Naive B cell (primary cell): ENCODE measurements at places on chromosomes 3 and 15. TPM values are rescaled to one million over a fixed set of nuclear protein-coding genes. Genes with fewer than 3 reads are reported as not detected.

GRCh38 chr3:129855170-129855831, 38.2 kb downstream of the TMCC1 start:
- H3K4me3 ChIP-seq: no peak overlapping the region
- peaks cover 13% of the 10 kb centered on the region for H3K4me1 ChIP-seq
- no peak for DNase-seq
- H3K27ac ChIP-seq: no peak overlapping the region

DNA sequence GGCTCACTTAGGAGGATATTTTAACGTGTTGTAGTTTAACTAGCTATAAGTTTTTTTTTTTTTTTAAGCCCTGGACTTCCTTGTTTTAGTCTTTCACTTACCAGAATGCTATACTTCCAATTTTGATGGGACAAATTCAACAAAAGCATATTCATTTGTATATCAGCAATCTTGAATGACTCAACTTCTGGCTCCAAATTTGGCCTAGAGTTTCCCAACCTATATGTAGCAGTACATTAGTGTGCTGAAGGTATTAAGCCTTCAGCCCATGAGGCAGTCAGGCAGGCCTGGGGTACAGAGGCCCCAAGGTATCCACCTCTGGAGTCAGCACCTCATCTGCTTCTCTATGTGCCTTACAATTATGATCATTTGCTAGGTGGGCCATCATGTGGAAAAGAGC, 5.9 kb downstream of the PBRM1 start:
- H3K27ac ChIP-seq: no peak overlapping the region
- H3K4me1 ChIP-seq: peaks cover 13% of the 10 kb centered on the region
- peaks cover 31% of the 10 kb centered on the region for H3K36me3 ChIP-seq
- peak overlapping the region; percentile 61 for H3K4me3 ChIP-seq

DNA sequence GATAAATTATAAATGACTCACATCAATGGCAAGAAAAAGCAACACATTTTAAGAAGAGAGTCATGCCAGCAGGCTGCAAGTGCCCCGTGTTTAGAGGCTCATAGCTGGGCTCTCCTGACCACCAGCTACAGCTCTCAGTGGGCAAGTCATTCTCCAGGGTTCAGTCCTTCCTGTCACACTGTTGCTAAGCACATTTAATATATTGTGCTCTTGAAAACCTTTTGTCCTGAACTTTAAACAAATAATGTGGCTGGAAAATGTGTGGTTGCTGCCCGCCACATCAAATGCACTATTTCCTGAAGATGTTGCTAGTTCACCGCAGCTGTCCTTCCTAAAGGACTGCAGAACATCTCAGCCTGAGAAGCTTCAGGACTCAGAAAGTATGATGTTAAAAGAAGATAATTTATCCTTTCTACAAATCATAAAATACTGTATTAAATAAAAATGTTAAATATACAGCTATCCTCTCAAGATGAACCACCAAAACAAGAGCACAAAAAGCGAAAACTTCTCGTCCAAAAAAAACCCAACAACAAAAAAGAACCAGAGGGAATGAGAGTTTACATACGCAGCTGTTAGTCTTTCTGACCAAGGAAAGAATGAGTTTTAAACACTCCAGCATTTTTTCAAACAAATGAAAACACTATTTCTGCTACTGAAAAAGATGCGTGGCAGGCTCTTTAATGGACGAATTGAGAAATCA, 951 bp downstream of the TARS3 start:
- H3K4me1 ChIP-seq: peaks cover 25% of the 10 kb centered on the region
- peak; percentile 4 for DNase-seq
- H3K27ac ChIP-seq: peak overlapping the region; percentile 59
- no peaks in the 10 kb centered on the region for H3K27me3 ChIP-seq

- H3K27ac ChIP-seq: peak overlapping the region; percentile 94
- no peaks in the 10 kb centered on the region for H3K36me3 ChIP-seq
- peaks cover 22% of the 10 kb centered on the region for H3K4me1 ChIP-seq
- H3K4me3 ChIP-seq: peak overlapping the region; percentile 73
Measured at GRCh38 chr3:196186651-196187573, 24.3 kb downstream of the ZDHHC19 start.

- H3K4me1 ChIP-seq: no peaks in the 10 kb centered on the region
- no peaks in the 10 kb centered on the region for H3K36me3 ChIP-seq
- H3K27ac ChIP-seq: no peak overlapping the region
- peaks cover 37% of the 10 kb centered on the region for H3K27me3 ChIP-seq
- no peak overlapping the region for H3K4me3 ChIP-seq
Measured at GRCh38 chr15:72873379-72874233, 90.0 kb upstream of the ADPGK start.

The TNK2 gene
- polyA plus RNA-seq: 4.8 TPM

The MEGF11 gene
- not detected for polyA plus RNA-seq
